ENCODE measurements at places on chromosomes 4 and X.

GRCh38 chr4:30867427-30867826 lies 147.3 kb downstream of the PCDH7 start:
- no peak for DNase-seq

GRCh38 chr4:116328261-116328860 lies 757.0 kb downstream of the TRAM1L1 start:
- no peak for DNase-seq

GRCh38 chrX:21730026-21730425 lies 27.9 kb downstream of the SMPX start:
- no peak for DNase-seq

GRCh38 chrX:1453951-1454785 lies 1.5 kb upstream of the ASMTL start:
- peak; percentile 90 for DNase-seq

GRCh38 chrX:28979877-28980276 lies 392.6 kb downstream of the IL1RAPL1 start:
- no peak for DNase-seq

DNA sequence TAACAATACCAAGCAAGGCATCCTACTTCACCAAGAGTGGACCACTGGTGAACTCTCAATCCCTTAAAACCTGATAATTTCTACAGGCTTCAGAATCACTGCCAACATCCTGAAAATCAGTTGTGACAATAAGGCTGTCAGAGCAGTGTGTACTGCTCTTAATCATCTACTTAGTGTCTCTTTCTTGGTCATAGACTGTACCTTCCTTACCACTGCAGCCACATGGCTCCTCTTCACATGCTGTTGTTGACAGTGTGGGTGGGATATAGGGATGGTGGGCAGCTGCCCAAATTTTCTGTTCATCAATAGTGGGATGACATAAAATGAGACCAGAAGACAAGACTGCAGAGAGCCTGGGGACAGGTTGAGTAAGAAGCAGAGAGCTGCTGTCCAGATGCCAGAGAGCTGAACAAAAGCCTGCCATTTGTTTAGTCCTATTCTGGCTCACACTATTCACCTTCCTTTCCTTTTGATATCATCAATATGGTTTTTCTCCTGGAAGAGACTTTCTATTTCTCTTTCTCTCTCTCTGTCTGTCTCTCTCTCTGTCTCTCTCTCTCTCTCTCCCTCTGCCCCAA lies 178.9 kb downstream of the MGST2 start:
- DNase-seq, result no peak

GRCh38 chr4:173168396-173169177 lies at the start of gene GALNT7:
Gene GALNT7 (plus strand): TSS chr4:173168811. CDS start chr4:173168836, 25 bp downstream.
- DNase-seq, result peak; percentile 63

GRCh38 chrX:115602729-115603389 lies 41.9 kb downstream of the PLS3 start:
- DNase-seq, result no peak

- no peak for DNase-seq
These were observed 11.4 kb downstream of the TRPC5 start for GRCh38 chrX:112071132-112071531.

DNA sequence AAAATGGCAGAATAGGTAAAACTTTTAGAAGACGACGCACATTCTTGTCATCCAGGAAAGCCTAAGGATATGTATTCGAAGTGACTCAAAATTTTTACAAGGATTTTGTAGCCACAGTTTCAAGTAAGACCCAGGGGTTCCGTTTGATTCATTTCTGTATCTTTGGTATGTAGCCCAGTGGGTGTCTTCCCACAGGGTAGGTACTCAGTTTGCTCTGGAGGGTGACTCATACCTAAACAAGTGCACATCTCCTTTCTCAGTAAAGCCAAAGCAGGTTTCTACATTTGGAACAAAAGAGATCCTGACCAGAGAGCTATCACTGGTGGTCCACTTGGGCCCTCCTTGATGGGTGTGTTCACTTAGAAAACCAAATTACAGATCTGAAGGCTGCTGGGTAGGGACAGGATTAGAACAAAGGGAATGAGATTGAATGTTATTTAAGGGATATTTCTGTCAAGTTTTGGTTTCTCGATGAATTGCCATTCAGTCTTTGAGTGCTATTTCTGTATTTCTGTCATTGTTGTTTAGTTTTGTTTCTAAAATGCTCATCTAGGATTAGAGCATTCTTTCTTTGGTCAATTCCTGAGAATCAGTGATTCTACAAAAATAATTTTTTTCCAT lies 56.1 kb downstream of the PLS3 start:
- no peak for DNase-seq

- no peak for DNase-seq
These were observed 30.2 kb upstream of the SLC25A6 start for GRCh38 chrX:1422135-1422465.

DNA sequence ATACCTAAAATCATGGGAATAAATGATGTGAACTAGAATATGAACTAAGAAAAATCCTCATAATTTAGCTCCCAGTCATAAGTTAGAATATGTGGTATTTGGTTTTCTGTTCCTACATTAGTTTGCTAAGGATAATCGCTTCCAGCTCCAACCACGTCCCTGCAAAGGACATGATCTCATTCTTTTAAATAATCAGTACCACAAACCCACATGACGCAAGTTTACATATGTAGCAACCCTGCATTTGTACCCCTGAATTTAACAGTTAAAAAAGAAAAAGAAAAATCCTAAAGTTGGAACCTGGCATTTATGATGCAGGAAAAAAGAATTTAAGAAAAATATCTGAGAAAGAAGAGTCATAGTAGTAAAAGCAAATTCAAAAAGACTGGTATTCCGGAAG lies 13.3 kb downstream of the UBA6 start:
- DNase-seq, result no peak

- no peak for DNase-seq
These were observed 284.9 kb downstream of the FBXO8 start for GRCh38 chr4:173998471-173999144.

DNA sequence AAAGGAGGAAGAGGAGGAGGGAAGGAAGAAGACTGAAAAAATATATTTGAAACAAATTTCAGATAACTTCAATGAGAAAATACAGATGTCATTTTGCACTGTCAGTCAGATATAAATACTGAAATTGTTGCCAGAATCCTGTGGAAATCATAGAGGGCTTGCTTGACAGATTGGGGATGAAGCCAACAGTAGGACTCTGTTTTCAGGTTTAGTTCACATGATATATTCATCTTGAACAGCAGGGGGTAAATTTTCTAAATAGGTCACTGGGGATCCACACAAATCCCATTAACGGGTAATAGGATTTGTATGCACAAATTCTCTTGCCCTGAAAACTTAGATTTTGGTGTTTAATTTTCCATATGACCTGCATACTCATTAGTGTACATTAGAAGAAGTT lies 103.3 kb upstream of the PCDH18 start:
- no peak for DNase-seq

GRCh38 chr4:98298022-98298421 lies 36.8 kb downstream of the RAP1GDS1 start:
- no peak for DNase-seq

DNA sequence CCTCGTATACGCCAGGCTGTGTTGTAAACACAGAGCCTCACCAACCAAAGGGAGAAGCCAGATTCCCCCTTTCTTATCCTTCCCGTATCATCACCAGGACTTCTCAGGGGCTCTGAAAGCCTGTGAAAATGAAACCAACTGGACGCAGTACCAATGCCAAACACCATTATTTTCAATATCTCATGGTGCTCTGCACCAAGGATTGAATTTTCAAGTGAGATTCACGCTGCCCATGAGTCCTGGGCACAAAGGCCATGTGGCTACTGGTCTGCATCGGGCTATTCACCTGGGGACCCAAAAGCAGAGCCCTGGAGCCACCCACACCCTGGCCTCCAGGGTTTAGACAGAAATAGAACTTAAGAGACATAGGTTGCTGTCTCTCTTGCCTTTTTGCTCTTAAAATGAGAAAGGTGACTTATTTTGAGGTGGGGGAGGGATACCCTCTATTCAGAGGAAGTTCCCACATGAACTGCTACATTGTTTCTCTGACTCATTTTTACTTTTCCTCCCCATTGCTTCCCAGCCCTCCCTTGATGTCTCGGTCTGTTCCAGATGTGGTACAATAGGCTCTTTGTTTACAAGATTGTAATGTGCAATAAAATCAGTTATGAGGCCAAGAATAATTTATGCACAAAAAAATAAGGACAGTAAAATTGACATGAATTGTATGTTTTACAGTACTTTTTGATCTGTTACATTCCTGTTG lies 55.4 kb downstream of the MAML3 start:
- no peak for DNase-seq

DNA sequence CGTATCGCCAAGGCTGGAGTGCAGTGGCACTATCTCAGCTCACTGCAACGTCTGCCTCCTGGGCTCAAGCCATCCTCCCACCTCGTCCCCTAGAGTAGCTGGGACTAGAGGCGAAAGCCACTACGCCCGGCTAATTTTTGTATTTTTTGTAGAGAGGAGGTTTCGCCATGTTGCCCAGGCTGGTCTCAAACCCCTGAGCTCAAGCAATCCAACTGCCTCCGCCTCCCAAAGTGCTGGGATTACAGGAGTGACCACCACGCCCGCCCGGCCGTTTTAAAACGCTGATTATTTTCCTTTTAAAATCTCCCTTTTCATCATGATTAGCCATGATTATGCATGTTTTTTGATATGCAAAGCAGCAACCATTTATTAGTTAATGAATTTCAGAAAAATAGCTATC lies 2.2 kb downstream of the N4BP2 start:
- no peak for DNase-seq

- DNase-seq, result no peak
These were observed 7.2 kb downstream of the MRFAP1 start for GRCh38 chr4:6647582-6648230.

GRCh38 chr4:154205471-154205870 lies 286.1 kb downstream of the DCHS2 start:
- no peak for DNase-seq

DNA sequence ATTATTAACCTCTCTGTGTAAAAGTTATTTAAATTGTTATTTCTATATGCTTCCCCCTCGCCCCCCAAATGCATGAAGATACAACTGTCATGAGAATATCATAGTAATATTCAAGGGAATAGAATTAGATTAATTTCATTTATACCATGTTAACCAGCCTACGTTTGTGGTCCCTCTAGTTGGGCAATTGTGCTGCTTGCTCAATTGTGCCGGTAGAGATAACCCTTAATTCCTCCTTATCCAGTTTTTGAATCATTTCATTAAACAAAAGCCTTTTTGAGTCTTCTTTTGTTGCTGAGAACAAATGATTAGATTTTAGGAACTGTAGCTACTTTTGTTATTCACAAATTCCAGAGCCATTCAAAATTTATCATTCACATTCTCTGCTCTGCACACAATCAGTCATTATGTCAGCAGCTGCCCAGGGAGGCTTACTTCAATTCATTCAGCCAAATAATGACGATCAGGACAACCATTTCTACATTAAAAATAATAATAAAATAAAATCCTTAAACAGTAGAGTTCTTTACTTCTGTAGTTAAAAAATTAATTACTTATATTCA lies 98.1 kb downstream of the ADGRL3 start:
- no peak for DNase-seq

DNA sequence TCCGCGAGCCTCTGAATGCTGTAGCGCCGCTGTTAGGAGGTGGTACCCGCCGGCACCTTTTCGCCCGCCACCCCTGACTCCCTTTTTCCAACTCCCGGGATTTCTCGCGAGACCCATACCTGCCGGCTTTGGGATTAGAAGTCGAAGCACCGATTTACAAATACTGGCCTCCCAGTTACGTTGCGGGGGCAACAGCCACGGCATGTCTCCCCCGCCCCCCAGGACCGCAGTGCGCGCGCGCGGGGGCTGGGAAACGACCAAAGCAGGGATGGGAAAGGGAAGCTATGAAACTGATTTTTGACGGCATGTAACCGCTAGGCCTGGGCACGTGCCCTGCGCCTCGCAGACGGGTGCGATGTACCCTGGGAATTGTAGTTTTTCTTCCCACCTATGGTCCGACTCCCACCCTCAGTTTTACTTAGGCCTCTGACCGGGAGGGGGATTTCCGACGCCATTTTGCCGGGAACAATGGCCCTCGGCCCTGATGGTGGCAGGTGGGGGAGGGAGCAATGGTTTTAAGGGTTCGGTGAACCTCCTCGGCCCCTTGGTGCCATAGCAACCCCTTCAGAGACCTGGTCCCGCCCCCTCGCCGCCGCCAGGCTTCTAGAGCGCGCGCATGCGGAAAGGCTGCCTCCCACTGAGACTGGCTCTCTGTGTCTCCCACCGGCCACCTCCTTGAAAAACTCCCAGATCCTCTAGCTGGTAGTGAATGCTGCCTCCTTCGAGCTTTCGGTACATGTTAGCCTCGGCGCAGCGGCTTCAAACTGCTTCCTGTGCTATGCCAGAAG lies 772 bp upstream of the WNK3 start:
- peak; percentile 57 for DNase-seq

DNA sequence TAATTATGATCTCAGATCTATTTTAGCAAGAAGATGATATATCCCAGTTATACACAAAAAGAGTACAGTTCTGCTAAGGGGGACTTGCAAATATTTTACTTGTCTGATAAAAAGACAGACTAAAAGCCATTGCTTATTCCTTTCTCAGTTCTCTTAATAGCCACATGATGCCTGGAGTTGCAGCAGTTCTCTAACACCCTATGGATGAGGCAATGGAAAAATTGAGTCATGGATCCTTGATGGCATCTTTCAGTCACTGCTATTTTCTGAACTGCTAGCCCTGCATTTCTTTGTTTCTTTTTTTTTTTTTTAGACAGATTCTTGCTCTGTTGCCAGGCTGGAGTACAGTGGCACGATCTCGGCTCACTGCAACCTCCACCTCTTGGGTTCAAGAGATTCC lies 1956.7 kb downstream of the C4orf33 start:
- no peak for DNase-seq

GRCh38 chr4:123564758-123565346 lies 168.3 kb downstream of the SPRY1 start:
- no peak for DNase-seq

DNA sequence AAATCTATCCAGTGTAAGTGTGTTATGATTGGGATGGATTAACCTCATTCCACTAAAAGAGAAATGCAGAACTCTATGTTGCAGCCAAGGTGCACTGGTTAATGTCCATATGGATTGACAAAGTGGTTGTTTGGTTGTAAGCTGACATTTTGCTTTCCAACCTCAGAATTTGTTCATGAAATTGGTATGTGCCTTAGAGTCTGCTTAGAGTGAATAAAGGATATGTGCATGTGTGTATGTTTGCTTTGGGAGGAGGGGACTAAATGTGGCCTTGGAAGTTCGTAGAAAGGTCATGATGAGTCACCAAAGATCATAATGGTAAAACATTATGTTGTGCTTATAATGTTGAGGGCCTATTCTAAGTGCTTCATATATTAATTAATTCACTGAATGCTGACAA lies 44.1 kb upstream of the MBNL3 start:
- no peak for DNase-seq

- no peak for DNase-seq
These were observed 72.3 kb upstream of the GRID2 start for GRCh38 chr4:92231511-92231910.

GRCh38 chr4:153369021-153369420 lies 24.5 kb downstream of the MND1 start:
- DNase-seq, result no peak

DNA sequence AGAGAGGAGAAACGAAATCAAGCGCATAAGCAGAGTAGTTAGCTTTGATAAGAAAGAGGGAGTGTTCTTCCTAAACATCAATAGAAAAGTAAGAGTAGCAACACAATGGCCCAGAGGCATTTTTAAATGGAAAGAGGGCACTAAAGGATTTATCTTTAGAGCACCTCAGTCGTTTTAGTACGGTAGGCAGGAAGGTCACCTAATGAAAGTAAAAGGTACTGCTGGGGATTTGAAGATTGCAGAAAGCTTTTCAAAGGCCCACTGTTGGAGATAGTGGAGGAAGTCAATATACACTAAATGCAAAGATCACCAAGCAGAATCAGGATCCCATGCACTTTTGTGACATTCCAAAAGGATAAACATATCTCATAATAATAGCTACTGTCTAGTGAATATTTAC lies 667.7 kb upstream of the GRID2 start:
- DNase-seq, result no peak

All from liver (tissue), 10 donors.